GDM1 (cell line): ENCODE measurements at places on chromosomes 12 and 14.

GRCh38 chr14:82432301-82433105, 898.9 kb upstream of the SEL1L start:
- DNase-seq = no peak

GRCh38 chr12:101599771-101600484, 5.2 kb downstream of the MYBPC1 start:
- DNase-seq = no peak

GRCh38 chr12:7060353-7060954, at the start of gene C1S:
Gene C1S (plus strand): TSS chr12:7060718. CDS start chr12:7061913, 1,195 bp downstream.
- no peak for DNase-seq

GRCh38 chr14:33842299-33842698, 108.6 kb downstream of the EGLN3 start:
- DNase-seq = no peak

- no peak for DNase-seq
These were observed at the start of gene SLCO1B1 for GRCh38 chr12:21130998-21131397. Gene SLCO1B1 (plus strand): TSS chr12:21131194. CDS start chr12:21141575, 10,381 bp downstream.

DNA sequence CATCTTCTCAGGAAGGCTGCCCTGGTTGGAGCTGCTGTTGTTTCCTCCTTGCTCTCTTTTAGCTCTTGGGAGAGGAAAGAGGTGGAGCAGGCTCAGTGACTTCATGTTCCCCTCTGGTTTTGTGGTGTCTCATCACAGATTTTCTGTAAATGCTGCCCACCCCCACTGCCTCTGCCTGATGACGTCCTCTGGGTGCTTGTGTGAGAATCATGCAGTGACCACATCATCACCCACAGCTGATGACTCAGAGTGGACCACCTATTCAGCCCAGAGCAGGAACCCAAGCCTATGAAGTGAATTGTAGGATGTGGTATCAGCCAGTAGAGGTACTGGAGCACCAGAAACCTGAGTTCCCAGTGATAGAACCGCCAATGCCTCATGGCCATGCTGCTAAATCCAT, at the start of gene GZMB:
GZMB (minus strand) TSS at position 33 of the 400 bp plus-strand sequence; CDS start at position 3, 30 bp downstream.
- no peak for DNase-seq

DNA sequence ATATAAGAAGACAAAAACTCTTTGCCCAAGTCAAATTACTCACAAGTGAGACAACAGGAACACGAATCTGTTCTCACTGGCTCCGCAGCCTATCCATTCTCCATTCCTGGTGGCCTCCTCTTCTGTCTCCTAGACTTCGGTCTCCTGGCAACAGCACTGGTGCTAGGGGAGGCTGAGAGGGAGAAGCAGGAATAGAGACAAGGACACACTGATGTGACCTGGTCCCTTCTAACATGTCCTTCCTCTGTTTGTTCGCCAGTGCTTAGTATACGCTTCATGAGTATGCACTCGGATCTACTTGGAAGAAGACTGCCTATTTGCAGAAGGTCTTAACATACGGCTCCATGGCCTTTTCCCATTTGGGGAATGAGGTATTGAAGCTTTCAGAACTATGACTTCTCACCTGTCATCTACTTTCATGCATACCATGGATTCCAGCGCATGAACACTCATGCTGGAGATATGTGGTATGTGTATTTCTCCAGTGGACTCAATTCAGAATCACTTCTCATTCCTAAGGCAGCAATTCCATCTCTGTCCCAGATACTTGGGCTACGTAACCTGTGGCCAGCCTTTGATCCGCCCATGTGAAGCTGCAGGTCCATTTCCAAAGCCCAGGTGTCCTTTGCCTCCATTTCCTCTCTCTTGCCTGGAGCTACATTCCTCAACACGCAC, 33.9 kb downstream of the BHLHE41 start:
- DNase-seq = no peak

DNA sequence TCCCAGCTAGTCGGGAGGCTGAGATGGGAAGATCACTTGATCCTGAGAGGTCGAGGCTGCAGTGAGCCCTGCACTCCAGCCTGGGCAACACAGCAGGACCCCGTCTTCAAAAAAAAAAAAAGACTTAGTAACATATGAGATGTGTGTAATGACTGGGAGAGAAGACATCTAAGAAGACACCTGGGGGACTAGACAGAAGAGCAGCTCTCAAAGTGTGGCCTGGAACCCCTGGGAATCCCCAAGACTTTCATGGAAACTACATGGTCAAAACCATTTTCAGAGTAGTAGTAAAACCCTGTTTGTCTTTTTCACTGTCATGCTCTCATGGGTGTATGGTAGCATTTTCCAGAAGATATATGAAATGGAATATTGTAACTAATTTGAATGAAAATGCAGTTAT, 45.3 kb downstream of the R3HDM2 start:
- DNase-seq = no peak

- DNase-seq = peak; percentile 59
These were observed at the start of the genes AMIGO2 and PCED1B for GRCh38 chr12:47079468-47079980. Gene AMIGO2 (minus strand): TSS chr12:47079959. CDS start chr12:47079002, 957 bp downstream. Gene PCED1B (plus strand): TSS chr12:47079621. CDS start chr12:47235064, 155,443 bp downstream.

DNA sequence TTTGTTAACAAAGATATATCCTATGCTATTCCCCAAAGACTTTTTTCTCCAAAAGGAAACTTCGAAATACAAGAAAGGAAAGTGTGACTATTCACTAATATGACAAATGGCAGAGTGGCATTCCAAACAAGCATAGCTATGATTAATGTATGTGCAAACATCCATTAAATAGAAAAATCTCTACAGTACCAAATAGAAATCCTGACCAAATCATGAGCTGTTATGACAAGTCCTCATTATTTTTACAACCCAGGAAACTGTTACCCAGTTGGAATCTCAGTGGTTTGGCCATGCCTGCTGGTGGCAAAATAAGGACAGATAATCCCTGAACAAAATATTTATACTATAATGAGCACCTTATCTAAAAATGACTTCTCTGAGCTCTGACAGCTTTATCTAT, 202.1 kb downstream of the SEC23A start:
- no peak for DNase-seq
